ENCODE measurements at places on chromosomes 5 and 9.
A peak's percentile ranks its signal among the peaks of the same experiment; 100 is the strongest.

- peak; percentile 92 for DNase-seq
These were observed 72.9 kb upstream of the SHB start for GRCh38 chr9:38141746-38142591.

DNA sequence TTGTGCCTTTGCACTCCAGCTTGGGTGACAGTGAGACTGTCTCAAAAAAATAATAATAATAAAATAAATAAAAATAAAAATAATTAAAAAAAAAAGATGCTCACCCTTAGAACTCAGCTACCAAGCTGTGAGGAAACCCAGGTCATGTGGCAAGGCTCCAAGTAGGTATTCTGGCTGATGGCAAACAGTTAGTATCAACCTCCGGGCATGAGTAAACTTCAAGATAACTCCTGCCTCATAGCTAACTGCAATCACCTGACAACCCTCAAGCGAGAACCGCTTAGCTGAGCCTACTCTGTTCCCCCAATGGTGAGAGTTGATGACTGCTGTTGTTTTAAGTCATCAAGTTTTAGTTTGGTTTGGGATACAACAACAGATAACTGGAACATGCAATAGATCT lies 6.1 kb upstream of the SLC44A1 start:
- DNase-seq, result no peak

- no peak for DNase-seq
These were observed 65.4 kb downstream of the TSPAN17 start for GRCh38 chr5:176712546-176713304.

GRCh38 chr5:150176745-150177477 lies 10.3 kb downstream of the CDX1 start:
- DNase-seq, result peak; percentile 73
